ENCODE measurements at places on chromosomes 6 and 20.

GRCh38 chr6:166032366-166033200, 135.1 kb downstream of the TBXT start:
- peak; percentile 60 for DNase-seq

DNA sequence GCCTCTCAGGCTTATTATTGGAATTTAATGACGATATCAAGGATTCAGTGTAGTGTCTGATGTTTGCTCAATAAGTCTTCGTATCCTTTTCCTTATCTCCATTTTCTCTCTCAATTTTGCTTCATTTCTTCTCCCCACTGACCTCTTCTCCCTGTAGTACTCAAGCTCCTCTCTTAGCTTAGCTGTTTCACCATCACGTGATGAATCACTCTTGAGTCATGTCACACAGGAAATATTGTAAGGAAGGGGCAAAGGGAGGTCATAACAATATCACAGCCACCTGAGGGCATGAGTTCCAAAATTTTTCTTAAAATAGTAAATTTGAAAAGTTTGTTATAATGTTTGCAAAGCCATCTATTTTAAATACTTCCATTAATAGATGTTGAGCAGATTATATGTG, 392.2 kb upstream of the MARCKS start:
- DNase-seq, result peak; percentile 76

DNA sequence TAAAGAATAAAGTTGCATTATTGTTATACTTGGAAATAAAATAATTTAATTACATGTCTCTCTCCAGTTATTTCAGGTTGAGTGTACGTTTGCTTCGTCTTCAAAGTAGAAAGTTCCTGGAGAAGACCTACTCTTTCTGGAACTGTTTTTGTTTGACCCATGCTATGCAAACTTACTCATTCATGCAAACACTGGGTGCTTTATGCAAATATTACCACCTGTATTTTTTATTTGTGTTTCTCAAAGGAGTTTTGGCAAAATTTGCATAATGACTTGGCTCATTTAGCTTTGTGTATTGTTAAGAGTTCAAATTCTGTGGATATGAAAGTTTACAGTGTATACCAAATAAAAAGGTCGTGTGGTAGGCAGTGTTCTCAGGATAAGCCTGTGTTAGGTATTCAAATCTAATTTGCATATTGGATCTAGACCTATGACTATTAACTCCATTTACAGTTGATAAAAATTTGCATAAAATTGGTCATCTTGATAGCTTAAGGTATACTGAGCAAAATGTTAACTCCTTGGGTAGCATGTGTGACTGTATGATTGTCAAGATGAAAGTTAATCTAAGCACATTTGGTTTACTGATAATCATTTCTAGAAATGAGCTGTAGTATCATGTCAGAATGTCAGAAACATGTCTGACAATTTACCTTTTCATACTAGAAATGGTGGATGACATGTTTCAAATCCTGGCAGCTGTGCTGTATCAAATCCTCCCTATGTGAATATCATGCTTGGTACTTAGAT, 65.2 kb downstream of the CDKAL1 start:
- no peak for DNase-seq

DNA sequence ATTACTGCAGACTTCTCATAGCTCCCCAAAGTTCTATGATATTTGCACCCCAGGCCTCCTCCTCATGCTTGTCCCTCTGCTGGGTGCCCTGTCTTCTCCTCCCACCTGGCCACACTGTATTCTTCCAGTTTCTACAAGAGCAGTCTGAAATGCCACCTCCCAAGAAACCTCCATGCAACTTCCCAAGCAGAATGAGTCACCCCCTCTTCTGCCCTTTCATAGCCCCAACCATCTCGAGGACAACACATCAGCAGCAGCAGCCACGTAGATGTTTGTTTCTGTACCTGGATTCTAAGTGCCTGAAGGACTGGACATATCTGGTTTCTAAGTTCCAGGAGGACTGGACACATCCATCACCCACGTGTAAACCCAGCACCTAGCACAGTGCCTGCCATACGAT, 6.6 kb upstream of the ULBP2 start:
- no peak for DNase-seq

DNA sequence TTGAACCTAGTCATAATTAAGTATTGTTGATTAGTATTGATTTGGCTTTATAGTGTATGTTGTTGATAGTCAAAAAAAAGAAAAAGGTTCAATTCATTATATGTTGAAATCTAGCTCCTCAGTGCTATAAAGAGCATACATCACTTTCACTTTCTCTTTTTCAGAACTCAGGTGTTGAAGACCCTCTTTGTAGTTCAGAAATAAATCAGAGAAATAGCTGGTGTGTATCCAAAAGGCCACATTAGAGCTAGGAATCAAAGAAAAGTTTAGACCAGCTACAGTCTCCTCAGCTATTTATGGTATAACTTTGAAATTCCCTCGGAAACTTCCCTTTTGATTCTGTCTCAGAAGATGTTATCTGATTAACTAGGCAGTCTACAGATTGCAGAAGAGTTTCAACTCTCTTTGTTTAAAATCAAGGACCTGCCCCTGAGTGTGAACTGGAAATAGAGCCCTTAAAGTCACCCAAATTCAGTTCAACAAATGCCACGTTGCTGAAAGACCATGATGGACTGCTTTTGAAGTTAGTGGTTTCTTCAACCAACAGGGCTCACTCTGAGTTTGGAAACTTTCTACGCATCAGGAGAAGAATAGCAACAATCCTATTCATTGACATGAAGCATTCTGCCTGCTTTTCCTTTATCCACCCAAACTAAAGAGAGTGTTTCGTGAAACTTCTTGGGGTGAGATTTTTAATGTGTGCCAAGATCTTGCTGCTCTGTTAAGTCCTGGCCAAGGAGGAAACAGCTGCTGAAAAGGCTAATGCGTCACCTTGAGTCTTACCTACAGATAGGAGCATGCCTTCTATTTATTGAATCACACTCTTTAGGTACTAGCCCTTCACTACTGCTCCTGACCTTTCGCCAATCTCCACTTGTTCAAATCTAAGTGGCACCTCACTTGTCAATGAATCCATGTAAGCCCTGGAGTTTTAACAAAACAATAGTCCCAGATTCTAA, 111.7 kb downstream of the TNFRSF21 start:
- no peak for DNase-seq

- DNase-seq, result no peak
Measured at GRCh38 chr6:132214716-132215115, 186.6 kb downstream of the MOXD1 start.

DNA sequence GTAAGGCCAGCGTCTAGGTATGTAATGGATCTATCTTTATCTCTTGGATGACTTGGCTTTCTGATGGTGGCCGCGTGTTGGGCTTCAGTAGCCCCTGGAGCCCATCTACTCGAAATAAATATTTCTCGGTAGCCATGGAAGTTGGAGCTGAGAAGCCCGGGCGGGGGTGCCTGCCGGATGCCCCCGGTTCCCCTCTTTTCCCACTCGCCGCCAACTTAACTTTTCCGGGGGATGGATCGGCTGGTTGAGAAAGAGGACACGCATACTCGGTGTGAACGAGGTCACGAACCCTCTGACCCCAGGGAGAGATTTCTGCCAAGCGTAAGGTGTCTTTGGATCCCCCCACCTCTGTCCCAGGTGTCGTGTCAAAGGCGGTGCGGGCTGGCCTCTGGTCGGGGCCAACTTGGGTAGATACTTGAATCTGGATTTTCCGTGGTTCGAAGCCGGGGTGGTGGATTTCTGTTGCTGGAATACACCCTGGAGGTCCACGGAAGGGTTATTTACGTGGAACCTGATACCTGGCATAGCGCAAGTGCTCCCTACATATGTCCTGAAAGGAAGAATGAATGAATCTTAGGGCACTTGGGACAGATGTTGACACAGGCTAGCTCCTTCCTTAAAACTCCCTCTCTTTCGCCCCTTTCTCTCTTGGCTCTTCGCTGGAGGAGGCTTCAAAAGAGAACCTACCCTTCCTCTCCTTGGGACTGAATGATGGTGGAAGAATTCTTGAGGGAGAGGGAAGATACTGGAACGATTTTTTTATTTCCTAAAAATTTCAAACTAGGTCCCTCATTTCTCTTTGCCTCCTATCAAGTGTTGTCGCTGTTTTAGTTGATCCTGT, 996 bp downstream of the DOK5 start:
- DNase-seq, result no peak

- peak; percentile 28 for DNase-seq
Measured at GRCh38 chr6:34094474-34095135, 51.3 kb downstream of the GRM4 start.

GRCh38 chr6:112773187-112773586, 426.1 kb downstream of the RFPL4B start:
- no peak for DNase-seq

DNA sequence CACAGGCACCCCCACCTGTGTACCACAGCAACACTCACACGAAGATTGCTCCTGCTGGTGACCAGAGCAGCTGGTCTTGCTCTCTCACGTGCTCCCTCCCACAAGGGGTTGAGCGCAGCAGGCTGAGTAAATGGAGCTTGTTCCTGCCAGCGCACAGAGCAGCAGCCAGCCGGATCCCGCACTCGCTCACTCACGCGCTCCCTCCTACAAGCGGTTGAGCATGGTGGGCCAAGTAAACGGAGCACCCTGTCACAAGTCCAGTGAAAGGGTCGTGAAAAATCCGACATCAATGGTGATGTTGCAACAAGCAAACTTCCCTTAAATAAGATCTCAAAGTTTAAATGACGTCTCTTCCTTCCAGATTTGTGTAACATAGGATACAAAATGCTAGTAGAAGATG, 313.7 kb downstream of the FOXC1 start:
- no peak for DNase-seq

- no peak for DNase-seq
Measured at GRCh38 chr20:24771542-24772061, 177.5 kb upstream of the CST7 start.

DNA sequence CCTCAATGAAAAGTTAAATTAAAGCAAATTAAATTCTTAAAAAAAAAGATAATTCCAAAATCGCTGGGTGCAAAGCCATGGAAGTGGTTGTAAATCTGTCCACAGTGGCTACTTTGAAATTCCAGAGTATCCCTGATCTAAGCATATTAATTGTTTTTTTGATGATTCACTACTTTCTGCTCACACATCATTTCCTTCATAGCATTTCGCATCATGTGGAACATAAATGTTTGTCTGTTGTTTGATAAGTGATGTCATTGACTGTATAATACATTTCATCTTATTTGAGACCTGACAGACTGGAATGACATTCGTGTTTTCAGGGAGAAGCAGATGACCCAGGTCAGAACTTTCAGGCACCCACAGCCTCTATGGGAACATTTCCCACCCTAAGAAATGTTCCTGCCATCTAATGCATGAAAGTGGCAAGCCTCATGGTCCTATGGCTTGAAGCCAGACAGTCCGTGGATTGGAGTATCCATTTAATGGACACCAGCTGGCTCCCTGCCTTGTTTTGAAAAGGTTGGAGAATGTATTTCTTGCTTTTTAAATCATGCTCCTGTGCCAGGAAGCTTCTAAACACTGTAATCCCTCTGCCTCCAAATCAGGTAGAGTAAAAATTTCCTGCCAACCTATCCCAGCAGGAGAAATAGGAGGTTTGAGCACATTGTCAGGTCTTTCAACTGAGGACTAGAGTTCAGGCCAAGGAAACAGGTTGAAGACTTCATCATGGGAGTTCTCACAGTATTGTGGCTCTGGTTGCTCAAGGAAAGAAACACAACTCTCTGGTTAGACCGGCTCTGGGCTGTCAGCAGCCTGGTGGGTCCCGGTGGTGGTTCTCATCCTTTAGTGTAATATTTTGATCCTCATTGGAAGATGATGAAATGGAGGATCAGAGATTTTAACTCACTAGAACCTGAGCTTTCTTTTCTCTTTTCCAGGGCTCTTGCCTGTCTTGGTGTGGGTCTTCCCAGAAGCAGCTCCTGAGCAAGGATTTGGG, 157.9 kb downstream of the SLC24A3 start:
- no peak for DNase-seq
